Inflammatory macrophage treated with lipopolysaccharide for 1 hour (primary cell): ENCODE measurements at places on chromosomes 1 and 21.

DNA sequence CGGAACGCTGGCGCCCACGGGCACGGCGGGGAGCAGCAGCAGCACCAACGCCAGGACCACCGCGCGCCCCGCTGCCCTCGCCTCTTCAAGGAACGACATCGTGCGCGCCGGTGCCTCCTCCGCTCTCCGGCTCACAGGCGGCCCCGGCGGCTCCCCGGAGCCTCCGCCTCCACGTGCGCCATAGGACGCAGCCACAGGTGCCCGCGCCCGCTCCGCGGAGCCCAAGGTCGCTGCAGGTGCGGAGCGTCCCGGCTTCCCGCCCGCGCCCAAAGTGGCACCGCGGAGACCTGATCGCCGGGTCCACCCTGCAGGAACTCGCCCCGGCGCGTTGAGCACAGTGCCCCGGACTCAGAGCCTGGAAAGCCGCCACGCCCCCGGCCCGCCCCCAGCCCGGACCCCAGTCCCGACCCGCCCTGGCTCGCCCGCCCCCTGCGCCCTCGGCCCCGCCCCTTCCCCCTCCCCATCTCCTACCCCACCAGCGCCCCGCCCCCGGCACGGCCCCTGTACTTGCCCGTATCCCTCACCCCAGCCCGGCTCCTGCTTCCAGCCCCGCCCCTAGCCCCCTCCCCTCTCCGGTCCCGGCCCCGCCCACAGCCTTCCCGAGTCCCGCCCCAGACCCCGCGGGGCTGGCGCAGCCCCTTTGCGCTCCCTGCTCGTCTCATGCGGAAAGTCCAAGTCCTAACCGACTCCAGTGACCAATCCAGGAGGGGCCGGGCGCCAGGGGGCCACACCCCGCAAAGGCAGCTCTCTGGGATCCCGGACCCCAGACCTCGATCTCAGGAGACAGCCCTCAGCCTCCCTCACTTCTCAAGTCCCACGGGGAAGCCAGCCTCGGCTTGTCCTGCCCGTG, at the start of gene MEGF6:
Gene MEGF6, minus strand, starts transcription at position 339 of the 850 bp plus-strand sequence. Its CDS starts 240 bp downstream, at position 99.
- peak; percentile 18 for DNase-seq

DNA sequence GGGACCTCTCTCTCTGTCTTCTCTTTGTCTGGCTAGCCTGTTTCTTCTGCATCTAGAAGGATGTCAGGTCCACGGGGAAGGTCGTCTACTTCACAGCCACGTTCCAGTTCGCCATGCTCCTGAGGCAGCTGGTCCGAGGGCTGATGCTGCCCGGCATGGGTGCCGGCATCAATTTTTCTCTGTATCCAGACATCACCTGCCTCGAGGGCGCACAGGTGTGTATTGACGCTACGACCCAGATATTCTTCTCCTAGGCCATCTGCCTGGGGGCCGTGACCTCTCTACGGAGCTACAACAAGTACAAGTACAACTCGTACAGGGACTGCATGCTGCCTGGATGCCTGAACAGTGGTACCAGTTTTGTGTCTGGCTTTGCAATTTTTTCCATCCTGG, 841.6 kb upstream of the TMPRSS15 start:
- DNase-seq: no peak

GRCh38 chr1:64922336-64922735, 44.0 kb downstream of the JAK1 start:
- peak; percentile 61 for DNase-seq

DNA sequence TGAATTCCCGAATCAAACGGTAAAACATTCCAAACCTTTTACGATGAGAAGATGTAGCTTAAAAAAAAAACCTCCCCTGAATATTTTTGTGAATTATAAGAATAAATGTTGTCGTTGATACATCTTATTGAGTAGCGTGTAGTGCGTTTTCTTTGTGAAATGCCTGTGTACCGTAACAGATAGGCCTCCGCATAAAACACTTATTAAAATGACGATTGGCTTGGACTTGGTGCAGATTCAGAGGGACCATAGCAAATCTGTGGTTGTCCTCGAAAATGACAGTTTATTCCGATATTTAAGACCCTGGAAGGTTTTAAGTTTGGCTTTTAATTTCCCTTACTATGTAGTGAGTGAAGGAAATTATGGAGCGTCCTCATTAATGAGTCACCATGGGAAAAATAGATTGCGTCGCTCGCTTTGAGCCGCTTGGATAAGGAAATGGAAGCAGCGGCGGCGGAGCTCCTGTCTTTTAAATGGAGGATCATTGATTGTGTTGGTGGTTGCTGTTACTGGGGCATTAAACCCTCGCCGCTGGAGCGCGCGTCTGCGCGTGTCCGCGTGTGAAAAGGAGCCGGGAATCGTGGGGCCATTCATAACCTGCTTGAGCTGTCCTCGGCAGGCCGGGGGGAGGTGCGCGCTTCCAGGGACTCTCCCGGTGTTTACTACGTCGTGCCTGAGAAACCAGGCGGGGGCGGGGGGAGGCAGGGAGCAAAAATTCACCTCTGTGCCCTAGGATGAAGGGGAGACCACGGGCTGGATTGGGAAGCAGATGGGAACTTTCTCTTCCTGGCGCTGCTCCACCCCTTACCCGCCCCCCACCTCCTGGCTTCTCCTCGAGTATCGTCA, 1.6 kb downstream of the SPEN start:
- DNase-seq: peak; percentile 84

DNA sequence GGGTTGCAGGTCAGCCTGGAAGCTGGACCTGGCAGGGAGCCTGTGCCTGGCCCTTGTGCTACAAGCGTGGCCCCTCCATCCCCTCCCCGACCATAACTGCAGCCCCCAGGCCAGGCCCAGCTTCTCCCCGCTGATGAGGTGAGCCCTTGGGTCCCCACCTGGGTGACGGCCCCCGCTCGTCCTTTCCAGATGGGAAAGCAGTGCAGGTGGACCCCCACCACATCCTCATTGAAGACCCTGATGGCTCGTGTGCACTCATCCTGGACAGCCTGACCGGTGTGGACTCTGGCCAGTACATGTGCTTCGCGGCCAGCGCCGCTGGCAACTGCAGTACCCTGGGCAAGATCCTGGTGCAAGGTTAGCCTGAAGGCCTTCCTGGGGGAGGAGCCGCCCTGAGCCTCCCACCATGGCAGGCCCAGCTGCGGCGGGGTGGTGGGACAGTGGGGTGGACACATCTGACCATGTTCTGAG, 56.9 kb downstream of the TRIM11 start:
- DNase-seq: no peak

DNA sequence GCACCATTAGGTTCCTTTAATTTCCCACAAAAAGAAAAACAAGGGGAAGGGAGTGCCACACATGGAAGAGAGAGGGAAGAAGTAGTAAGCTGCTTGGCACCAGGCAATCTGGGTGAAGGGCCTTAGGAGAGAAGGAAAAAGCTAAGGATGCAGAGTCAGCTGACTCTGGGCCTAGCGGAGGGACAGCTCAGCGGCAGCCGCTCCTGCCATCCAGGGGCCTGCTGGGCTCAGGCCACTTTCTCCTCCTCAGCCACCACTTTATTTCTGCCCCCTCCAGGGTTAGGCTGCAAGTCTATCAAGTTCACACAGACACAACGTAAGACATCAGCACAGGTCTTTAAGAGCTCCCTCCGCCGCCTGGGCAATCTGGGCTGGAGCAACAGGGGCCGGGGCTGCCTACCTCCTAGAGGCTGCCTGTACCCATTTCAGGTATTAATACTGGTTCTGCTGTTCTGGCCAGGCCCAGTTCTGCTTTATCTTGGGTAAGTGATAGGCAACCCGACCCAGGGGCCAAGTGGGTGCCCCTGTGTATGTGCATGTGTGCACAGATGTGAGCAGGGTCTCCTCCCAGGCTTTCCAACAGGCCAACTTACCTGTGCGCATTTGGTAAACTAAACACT, 53.6 kb downstream of the SLC45A1 start:
- no peak for DNase-seq

- DNase-seq: peak; percentile 64
Measured at GRCh38 chr1:232657426-232658005, 27.6 kb upstream of the SIPA1L2 start.

DNA sequence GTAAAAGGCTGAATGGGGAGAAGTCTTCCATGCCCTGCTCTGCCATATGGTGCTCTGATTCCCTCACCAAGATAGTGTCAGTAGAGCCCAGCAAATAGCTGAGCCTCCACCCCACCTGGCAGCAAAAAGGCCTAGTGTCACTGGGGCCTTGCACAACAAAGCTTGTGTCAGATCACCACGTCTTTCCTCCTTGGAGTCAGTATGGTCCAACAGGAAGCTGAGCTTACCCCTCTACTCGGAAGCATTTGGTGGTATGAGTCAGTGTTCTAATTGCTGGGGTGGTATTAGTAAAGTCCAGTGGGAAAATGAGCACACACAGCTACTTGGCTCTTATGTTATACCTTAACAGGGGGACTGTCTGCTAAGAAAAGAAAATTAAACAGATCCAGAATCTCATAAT, 18.7 kb upstream of the RRP15 start:
- DNase-seq: no peak

DNA sequence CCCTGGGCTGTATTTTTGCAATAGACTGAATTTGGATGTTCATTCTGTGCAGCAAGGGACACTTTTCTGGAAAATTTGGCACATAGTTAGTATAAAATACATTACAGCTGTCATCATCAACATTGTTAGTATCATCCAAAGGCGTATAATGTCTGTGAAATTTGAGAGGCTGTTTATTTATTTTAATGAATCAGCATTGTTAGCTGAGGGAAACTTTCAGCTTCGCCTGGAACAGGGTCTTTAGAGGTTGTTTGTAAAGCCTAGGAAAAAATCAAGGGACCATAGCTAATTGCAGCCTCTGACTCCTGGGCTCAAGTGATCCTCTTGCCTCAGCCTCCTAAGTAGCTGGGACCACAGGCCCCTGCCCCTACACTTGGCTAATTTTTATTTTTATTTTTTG, 106.8 kb upstream of the USP24 start:
- DNase-seq: no peak

- no peak for DNase-seq
Measured at GRCh38 chr1:93839753-93840152, 39.3 kb downstream of the DNTTIP2 start.

GRCh38 chr1:197198911-197199310, 52.4 kb upstream of the ASPM start:
- DNase-seq: no peak

DNA sequence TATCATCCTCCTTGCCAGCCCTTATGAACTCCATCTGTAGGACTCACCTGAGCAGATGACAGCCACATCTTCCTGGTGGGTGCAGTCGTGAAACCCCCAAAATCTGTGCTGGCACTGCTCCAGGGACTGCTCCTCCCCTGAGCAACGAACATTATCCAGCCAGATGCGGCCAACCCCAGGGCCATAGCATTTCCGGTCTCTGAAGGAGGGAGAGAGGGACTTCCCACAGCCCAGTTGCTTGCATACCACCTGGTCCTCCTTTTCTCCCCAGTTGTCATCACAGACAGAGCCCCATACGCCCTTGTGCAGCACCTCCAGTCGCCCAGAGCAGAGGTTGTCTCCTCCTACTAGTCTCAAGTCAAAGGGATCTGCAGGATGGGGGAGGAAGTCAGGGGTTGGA, 8.5 kb downstream of the CD5L start:
- DNase-seq: no peak

- DNase-seq: no peak
Measured at GRCh38 chr1:93581917-93582850, 99.5 kb downstream of the BCAR3 start.

DNA sequence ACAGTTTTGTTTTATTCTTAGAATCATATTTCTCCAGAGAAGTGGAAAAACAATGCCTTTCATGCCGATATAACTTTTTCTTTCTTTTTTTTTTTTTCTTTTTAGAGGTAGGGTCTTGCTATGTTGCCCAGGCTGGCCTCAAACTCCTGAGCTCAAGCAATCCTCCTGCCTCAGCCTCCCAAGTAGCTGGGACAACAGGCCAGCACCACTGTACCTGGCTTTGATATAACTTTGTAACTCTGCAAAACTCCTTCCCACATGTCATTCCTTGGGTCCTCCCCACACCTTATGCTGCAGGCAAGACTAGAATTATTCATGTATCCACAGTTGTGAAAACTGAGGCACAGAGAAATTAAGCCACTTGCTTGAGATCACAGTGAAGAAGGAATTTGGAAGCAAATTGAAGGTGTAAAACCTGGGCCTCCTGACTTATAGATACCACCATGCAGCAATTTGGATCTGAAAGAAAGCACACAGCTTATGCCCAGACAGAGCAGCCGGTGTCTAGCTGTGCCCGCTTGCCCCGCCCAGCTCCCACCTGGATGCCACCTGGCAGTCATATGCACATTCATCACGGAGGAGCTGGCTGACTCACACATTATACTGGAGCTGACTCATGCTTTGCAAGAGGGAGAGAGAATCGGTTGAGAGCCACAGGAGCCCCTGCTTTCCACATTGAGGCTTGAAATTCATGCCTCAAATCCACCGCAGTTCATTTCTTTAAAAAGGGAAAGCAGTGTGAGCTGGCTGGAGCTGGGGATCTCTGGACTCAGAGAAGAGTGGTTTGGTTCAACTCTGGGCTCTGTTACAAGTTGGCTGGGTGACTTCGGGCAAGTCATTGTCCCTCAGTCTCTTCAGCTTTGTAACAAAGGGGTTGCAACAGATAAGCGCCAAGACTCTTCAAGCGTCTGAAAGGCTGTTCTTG, 8.3 kb upstream of the SLC2A1 start:
- DNase-seq: no peak

DNA sequence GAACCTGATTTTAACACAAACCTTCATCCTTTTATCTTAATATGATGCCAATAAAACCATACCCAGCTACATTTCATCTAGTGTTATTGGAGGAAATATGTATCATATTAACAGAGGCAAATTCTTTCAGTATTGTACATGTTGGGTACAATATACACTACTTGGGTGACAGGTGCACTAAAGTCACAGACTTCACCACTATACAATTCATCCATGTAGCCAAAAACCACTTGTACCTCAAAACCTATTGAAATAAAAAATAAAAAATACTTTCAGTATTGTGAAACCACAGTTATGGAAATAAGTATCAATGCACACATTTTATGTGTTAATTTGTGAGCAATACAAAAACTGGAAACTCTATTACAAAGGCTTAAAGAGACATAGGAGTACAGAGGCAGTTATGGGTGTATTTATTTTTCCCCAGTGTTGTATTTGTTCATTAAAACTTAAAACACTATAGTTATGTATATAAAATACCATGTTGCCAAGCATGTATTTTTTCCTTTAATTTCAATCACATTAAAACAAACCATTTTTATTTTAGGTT, 25.1 kb upstream of the GPR88 start:
- no peak for DNase-seq

DNA sequence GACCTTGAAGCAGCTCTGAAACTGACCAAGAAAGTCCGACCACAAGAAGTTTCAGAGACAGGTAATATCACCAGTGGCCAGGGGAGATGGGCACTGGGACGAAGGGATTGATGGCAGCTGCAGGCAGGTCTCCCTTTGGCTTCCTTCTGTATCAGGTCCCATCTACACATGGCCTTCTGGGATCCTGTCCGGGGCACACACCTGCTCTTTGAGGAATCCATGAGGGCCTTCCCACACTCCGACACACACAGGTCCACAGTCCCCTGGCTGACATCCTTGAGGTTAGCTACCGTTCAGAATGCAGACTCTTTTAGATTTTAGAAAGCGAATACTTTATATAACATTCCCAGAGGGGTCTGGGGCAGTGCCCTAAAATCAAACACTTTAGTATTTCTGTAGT, 26.5 kb upstream of the TMEM125 start:
- DNase-seq: no peak

- DNase-seq: peak; percentile 18
Measured at GRCh38 chr1:243842161-243842560, 7.9 kb downstream of the AKT3 start.

- no peak for DNase-seq
Measured at GRCh38 chr1:211918843-211919414, 88.4 kb upstream of the LPGAT1 start.
